ENCODE measurements at places on chromosomes 6 and 20.

DNA sequence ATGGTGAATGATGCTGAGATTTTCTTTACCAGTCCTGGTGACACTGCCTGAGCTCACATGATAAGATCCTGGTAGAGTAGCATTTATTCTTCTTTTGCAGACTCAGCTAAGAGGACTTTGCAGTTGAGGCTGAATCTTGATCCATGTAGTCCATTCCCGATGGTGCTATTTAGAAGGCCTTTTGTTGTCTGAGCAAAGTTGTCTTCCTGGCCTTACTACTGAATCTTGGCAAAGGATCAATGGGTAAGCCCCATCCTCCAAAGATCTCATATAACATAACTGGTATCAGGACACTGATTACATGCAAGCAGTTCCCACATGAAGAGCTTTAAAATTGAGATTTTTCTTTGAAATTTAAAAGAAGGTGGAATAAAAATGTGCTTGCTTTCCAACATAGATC lies 291.6 kb downstream of the SOX4 start:
- no peak for DNase-seq

DNA sequence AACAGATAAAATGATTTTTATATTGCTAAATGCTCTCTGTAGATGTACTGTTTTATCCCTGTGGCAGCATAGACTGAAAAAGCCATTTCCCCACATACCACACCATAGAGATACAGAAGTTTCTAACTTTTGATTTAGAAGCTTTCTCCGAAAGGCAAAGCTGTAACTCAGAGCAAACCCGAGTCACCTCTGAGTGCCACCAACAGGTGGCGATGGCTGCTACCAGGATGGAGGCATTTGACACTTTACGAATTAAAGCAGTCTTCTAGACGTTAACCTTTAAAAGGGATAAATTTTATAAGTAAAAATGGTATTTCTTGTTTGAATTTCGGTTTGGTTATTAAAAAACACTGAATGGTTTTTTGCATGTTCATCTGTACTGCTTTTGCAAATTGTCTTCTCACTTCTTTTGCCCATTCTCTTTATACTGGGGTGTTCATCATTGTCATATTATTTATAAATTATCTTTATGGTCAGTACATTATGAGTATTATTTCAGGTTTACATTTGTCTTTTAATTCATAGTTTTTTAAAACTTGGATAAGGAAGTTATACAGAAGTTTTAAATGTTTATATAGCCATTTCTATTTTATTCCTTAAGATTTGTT lies 201.0 kb upstream of the CEP162 start:
- no peak for DNase-seq

DNA sequence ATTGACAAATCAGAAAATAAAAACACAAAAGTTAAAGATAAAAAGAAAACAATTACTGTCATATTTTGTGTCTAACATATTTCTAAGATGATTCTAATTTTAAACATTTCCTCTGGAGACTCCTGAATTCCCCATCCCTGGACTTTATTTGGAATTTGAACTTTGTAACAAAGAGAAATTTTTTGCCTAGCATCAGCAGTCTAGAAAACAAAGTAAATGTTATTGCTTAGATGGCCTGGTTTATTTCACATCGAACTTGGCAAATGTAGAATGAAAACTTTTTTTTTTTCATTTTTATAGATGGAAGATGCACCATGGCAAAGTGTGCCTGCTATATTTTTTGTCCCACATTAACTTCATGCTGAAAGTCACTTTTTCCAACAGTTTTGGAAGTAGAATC lies 159.1 kb downstream of the TBX18 start:
- DNase-seq: no peak

- no peak for DNase-seq
These were observed 6.6 kb downstream of the MYL9 start for GRCh38 chr20:36548006-36548315.

DNA sequence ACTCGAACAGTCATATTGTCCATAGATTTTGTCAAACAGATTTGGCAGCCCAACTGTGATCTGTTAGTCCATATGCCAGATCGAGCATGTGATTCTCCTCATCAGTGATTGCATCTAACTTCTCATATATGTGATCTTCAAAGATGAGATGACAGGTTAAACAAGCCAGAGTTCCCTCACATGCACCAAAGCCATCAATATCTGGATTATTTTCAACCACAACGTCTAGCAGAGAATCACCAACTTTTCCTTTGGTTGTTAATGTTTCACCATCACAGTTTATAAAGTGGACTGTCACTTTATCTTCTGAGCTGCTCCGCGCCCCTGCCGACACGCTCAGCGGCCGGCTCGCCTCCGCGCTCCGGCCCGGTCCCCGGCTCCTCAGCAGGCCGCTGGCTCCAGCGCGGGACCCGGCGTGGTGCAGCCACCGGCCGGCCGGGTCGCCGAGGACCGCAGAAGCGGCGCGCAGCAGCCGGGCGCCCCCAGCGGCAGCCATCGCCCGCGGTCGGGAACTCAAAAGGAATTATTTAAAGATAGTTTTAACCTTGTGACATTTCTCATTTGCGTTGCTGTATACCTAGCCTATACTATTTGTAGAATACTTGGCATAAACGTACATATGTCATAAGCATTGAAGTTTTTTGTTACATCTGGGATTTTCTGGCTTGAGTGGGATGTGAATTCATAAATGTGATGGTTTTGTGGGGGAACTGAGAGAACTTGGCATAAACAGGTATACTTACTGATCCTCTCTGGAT lies 40.1 kb upstream of the DYNLRB1 start:
- no peak for DNase-seq

DNA sequence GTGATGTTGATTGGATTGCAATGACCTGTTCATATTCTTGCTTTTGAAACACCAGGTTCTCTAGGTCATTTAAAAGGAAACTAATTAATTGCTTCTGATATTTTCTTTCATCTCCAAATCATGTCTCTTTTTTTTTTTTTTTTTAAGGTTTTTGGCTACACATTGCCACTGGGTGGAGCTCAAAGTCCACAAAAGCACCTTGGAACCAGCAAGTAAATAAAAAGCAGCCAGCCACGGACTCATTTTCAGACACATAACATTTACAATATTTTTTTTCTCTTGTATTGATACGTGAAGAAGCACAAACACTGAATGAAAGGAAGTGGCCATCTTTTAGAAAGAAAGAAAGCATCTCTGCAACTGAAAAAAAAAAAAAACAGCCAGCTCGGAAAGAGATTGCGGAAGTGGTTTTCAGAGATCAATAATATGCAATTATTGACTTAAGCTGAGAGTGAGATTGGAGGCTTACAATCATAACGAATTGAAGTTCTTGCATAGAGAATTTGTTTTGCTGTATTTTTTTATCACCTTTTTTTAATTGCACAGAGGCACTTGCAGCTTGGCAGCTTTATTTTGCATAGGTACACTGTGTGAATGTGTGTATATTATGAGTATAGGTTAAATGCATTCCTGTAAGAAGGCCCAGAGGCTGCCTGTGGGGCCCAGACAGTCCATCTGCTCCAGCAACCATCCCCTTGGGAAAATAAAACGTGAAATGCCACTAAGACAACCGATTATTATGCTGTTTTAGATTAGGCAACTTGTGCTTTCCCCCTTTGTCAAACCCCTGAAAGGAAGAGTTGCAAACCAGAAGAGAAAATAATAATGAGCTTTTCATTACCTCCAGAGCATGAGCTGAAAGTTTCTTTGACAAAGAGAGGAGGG lies 28.2 kb downstream of the CGA start:
- DNase-seq: no peak

- DNase-seq: peak; percentile 12
These were observed 48.0 kb downstream of the MAPK14 start for GRCh38 chr6:36075656-36076055.

DNA sequence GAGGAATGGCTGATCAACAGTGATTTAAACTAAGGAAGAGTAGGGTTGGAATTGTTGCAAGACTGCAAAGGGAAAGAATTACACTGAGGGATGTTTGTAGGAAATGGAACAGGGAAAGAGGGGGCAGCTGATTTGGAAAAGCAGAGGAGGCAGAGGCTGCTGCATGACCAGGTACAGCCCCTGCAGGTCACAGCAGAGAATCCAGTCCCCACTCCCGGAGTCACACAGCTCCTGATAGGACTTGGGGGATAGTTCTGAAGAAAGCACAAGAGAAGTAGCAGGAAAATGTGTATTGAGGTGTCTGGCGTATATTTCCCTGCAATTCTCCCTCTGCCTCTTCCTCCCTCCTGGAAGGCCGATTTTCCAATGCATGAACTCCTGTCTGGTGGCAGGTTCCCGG lies 92.5 kb upstream of the PDE10A start:
- no peak for DNase-seq

DNA sequence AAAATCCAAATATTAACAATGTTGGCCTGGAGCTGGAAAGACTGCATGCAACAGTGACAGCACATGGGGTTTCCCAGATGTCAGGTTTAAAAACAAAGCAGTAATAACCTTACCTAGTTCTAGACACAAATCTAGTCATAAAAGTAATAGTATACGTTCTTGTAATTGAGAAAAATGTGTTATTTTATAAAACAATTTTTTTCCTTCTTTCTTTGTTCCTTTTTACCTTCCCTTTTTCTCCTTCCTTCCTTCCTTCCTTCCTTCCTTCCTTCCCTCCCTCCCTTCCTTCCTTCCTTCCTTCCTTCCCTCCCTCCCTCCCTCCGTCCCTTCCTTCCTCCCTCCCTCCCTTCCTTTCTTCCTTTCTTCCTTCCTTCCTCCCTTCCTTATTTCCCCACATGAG lies 242.7 kb upstream of the PDE10A start:
- DNase-seq: no peak

DNA sequence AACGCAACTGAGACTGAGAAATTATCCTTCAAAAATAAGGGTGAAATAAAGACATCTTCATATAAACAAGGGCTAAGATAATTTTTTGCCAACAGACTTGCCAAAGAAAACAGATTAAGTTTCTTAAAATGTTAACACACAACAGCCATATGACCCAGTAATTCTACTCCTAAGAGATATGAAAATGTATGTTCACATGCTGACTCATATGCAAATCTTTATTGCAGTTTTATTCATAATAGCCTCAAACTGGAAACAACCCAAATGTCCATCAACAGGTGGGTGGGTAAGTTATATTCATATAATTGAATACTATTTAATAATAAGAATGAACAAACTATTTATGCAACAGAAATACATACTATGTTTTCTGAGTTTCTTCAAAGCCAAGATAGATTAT lies 140.1 kb downstream of the REV3L start:
- no peak for DNase-seq

- DNase-seq: no peak
These were observed 2.1 kb downstream of the FAM210B start for GRCh38 chr20:56360908-56361205.

DNA sequence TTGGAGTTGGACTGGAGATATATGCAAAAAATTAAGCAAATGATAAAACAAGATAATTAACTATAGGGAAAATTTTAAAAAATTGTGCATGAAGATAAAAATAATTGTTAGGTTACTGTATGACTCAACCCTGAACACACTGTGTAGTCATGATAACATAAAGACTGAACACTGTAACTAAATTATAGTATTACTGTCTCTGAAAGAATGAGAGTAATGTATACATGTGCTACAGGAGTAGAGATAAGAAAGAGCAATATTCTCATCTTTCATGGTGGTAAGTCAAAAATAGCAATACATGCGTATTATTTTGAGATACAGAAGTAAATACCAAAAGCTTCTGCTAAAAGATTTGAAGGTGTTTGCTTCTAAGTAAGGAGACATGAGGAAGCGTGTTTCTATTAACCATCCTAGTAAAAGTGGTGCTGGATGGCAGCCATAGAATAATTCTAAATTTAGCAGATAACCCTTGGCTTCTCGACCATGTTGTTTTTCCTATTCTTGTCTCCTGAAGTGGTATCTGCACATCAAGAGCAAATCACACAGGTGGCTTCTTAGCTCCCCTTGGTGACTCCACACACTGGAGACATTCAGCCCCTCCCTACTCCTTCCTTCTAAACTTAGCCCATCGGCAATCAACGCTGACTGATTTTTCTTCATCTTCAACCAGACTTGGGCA lies 390.6 kb upstream of the PLCB4 start:
- no peak for DNase-seq

DNA sequence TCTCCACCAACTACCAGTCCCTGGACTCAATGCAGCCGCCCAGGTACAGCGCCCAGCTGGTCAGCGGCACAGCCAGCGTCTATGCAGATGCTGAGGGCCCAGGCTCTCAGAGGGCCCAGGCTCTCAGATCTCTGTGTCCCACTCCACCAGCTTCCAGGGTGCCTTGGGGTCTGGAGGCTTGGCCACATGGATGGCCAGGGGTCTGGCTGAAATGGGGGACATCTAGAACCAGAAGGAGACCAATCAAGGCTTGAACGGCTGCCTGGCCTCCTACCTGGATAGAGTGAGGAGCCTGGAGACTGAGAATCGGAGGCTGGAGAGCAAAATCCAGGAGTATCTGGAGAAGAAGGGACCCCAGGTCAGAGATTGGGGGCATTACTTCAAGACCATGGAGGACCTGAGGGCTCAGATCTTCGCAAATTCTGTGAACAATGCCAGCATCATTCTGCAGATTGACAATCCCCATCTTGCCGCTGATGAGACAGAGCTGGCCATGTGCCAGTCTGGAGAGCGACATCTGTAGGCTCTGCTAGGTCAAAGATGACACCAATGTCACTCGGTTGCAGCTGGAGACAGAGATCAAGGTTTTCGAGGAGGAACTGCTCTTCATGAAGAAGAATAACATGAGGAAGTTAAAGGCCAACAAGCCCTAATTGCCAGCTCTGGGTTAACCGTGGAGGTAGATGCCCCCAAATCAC lies 44.1 kb upstream of the GRM4 start:
- DNase-seq: no peak

GRCh38 chr6:152748843-152749242 lies 1.8 kb upstream of the VIP start:
- no peak for DNase-seq

DNA sequence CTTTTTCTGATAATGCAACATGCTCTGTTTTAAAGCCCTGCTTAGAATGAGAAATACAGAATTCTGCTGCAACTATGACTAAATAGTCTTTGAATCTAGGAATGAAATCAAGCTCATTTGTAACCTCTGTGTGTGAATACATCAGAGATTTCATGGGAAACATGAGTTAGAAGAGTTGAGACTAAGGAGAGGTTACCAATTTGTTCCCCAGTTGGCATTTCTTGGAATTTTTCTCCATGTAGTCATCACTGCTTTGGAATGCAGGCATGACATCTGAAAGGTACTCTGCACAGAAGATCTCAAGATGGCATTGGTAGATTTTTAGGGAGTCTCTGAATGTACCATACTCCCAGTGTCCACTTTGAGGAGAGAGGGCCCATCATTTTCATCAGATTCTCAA lies 237.2 kb downstream of the TFAP2A start:
- no peak for DNase-seq

DNA sequence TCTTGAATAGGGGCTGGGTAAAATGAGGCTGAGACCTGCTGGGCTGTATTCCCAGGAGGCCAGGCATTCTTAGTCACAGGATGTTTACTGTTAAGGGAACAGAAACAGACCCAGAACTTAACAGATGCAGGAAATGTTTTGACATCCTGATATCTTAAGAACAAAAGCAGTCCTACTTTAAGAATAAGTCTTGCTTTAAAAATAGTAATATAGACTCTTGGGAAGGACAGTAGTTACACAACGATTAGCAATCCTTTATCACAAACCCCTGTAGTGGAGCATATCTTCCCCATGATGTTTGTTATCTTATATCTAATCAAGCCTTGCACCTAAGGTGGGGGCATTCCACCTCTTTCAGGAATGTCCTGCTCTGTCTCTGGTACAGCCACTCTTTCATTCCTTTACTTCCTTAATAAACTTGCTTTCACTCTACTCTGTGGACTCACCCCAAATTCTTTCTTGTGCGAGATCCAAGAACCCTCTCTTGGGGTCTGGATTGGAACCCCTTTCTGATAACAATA lies 493.7 kb upstream of the SULF2 start:
- no peak for DNase-seq

GRCh38 chr20:38090061-38090460 lies 56.5 kb downstream of the RPRD1B start:
- DNase-seq: no peak

Data from cerebellar nuclear complex (tissue), 1 donor.